ENCODE measurements at places on chromosomes 13 and 19. TPM values are rescaled to one million over a fixed set of nuclear protein-coding genes. Genes with fewer than 3 reads are reported as not detected.

Gene MEX3D
- total RNA-seq, result 12.3 TPM

Gene ZNF761
- total RNA-seq, result 4.0 TPM

Gene ZNF823
- total RNA-seq, result 5.1 TPM

DNA sequence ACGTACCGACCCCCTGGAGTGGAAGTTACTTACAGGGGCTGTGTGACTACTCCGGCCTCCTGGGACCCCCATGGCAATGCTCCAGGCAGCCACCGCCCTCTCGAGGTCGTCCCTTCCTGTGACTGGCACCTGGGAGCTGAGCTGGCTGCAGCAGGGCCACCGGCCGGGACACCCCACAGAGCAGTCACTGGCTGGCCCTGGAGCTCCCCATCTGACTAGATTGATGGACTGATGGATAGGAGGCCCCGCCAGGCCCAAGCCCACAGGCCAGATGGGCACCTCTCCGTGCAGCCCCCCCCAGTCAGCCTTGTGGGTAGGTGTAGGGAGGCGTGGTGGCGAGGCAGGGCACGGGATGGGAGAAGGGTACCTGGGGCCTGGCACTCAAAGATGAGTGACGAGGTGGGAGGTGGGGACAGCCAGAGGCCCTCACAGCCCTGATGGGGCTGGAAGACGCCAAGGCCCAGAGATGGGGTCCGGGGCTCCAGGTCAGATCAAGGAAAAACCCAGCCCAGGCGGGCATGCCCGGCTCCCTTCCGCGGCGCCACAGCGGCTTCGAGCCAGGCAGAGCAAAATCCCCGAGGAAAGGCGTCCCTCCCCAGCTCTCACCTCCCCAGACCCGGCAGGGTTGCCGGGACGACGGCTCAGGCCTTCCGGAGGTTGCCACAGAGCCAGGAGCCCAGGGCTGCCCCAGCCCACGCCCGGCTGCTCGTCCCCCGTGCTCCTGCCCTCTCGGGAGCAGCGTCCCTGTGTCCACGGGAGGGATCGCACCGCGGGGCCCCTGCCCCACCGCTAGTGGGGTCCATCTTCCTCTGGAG is 8.4 kb downstream of the SLC39A3 start:
- DNase-seq, result no peak

DNA sequence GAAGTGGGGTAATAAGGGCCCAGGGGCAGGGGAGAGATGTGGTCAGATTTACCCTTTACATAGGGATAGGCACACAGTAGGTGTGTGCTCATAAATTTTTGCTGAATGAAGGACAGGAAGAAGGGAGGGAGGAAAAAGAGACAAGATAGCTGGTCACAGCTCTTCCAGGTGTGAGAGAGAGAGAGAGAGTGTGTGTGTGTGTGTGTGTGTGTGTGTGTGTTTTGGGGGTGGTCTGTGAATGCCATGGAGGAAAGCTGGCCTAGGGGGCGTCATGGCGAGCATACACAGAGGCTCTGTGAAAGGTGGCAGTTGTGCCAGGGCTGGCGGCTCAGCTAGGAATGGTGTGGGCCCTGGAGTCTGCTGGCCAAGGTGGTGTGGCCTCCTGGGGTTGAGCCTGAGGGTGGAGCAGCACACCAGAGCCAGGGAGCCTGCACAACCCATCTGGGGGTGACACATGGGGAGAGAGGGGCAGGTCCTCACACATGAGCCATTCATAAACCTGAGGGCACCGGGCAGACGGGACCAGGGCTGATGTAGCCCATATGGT is 6.0 kb upstream of the PRX start:
- DNase-seq, result no peak

DNA sequence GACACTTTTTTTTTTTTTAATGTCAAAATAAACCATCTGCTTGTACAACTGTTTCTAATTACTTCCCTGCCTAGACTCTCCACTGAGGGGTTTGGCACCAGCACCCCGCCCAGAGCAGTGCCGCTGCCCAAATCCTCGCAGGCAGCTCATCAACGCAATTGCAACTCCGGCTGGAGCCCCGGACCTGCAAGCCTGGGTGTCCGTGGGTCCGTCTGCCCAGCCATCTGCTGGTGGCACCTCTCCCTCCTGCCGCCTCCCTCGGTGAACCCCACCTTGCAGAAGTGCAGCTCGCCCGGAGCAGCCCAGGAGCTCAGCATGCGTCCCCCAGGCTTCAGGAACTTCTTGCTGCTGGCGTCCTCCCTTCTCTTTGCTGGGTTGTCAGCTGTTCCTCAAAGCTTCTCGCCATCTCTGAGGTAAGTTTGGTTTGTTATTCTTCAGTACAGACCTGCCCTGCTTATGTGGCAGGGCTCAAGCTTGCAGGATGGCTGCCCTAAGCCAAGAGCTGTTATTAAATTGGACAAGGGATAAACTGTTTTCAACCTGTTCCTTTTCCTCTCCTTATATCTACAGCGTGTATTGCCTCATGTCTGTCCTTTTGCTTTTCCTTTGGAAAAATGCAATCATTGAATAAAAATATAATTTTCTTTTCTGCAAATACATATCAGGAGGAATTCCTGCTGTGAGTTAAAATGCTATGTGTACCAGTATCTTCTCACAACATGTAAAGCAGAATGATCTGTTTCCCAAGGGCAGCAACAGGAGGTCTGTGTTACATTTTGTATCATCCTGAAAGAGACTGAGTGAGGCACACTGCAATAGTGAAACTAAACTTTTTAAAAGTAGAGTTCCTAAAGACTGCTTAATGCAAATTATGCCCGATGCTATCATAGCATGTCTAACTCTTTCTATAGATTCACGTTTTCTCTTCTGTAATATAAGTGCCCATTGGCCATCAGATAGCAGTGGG is at the start of gene ITGBL1:
ITGBL1 (plus strand) TSS at position 157 of the 967 bp plus-strand sequence; CDS start at position 316, 159 bp downstream.
- DNase-seq, result no peak

DNA sequence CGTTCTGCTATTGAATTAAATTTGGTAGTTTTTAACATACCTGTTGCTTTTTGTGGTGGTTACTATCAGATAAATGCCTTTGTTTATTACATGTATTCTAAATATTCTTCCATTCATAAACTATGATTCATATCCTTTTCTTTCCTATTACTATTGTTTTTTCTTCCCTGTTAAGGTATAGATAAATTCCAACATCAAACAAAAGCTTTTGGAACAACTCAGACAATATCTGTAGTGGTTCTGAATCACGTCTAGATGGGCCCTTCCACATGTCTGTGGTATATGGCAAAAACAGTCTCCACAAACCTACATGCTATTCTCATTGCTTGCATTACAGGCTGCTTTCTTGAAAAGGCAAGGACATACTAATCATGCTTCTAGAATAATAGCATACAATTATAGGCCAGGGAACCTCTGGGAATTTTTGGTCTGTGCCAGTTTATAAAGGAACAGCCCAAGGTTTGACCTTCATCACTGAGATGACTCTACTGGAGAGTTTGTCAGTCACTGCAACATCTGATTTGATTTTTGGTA is 6.4 kb downstream of the LRCH1 start:
- no peak for DNase-seq

- no peak for DNase-seq
These were observed 3.2 kb downstream of the APLP1 start for GRCh38 chr19:35871611-35872010.

- no peak for DNase-seq
These were observed 19.0 kb upstream of the N4BP2L1 start for GRCh38 chr13:32446773-32447465.
